NCI-H510A treated with DMSO at 0.1 percent for 48 hours (cell line): ENCODE measurements at places on chromosomes 7 and 10.

DNA sequence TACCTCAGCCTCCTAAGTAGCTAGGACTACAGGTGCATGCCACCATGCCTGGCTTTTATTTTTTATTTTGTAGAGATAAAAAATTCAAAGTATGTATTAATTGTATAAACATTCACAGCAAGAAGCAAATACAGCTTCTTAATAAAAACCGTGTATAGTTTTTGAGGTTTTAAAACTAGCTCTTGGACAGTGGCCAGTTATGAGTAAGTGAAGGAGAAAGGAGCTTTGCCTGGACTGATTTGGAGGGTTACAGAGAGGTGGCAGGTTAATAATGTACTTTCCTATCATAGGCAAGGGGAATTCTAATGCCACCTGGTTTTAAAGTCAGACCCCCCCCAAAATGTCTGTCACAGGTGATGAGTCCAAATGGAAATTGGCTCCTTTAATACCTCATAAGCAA is 43.4 kb downstream of the ZNRF2 start:
- no peak for DNase-seq

GRCh38 chr7:130649004-130649790 is 19.4 kb downstream of the COPG2 start:
- no peak for DNase-seq

- peak; percentile 74 for DNase-seq
Measured at GRCh38 chr10:88810196-88810961, 7.8 kb downstream of the LIPM start.

GRCh38 chr10:96991313-96991841 is 159.3 kb downstream of the LCOR start:
- no peak for DNase-seq

GRCh38 chr10:33617381-33618080 is 283.1 kb upstream of the NRP1 start:
- no peak for DNase-seq

- DNase-seq: no peak
Measured at GRCh38 chr10:17882557-17882956, 69.2 kb upstream of the SLC39A12 start.

- DNase-seq: peak; percentile 40
Measured at GRCh38 chr7:158613481-158613880, 25.9 kb upstream of the PTPRN2 start.

DNA sequence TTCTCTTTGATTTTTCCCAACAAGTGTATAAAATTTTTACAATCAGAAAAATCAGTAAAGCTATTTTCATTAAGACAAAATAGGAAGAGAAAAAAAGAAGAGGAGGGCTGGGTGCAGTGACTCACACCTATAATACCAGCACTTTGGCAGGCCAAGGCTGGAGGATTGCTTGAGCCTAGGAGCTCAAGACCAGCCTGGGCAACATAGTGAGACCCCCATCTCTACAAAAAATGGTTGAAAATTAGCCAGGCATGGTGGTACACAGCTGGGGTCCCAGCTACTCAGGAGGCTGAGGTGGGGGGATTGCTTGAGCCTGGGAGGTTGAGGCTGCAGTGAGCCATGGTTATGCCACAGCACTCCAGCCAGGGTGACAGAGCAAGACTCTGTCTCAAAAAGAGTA is 172.3 kb downstream of the AKR1D1 start:
- DNase-seq: no peak

DNA sequence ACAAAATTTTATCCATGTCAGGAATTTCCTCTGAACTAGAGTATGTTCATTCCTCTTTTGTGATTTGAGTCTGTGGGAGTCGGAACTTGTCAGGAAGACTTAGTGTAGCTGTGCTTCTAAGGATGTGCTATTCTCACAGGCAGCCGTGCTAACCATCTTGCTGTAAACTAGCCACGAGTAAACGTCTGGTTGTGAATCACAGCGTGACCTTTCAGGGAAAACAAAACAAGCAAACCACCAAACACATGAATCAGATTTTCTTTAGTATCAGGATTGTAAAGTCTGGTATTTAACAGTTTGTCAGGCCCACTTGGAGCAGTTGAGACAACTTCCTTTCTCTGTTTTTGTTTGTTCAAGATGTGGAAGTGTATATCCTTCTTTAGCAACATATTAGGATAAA is 32.0 kb downstream of the AUTS2 start:
- DNase-seq: no peak

- DNase-seq: no peak
Measured at GRCh38 chr7:148722340-148723165, 23.9 kb downstream of the CUL1 start.

DNA sequence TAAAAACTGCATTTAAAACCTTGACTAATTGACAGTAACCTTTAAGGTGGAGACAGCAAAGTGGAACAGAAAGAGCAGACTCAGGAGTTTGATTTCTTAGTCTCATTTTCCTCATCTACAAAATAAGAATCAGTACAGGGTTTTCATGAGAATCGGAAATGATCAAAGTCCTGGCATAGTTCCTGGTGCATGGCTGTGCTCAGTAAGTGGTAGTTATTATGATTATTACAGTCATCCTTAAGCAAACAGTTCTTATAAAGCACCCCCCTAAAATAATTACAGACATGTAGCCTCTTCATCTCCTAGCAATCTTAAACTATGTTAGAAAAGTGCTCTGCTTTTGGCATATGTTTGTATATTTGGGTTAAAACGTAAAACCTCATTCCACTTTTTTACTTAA is 18.0 kb downstream of the NEBL start:
- no peak for DNase-seq

DNA sequence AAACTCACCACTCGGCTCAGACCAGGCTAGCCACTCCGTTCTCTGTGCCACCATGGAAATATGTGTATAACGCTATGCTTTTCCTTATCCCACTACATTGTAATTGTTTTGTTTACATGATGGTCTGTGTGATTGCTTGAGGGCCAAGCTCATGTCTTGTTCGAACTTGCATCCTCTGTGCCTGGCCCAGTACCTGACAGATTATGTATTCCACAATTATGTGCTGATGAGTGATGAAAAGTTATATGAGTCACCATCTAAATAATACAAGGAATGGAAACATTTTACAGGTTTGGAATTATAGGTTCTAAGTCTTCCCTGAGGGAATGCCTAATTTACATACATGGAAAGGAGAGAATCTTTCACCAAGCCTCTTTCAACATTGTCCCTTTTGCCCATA is 137.4 kb downstream of the C7orf25 start:
- no peak for DNase-seq

- no peak for DNase-seq
Measured at GRCh38 chr7:95041031-95041430, 133.6 kb downstream of the PPP1R9A start.

- DNase-seq: no peak
Measured at GRCh38 chr10:122327237-122328206, 47.0 kb upstream of the PLEKHA1 start.

- DNase-seq: no peak
Measured at GRCh38 chr7:29937132-29937531, 52.5 kb downstream of the SCRN1 start.

GRCh38 chr7:51621956-51622355 is 305.3 kb upstream of the COBL start:
- DNase-seq: no peak

DNA sequence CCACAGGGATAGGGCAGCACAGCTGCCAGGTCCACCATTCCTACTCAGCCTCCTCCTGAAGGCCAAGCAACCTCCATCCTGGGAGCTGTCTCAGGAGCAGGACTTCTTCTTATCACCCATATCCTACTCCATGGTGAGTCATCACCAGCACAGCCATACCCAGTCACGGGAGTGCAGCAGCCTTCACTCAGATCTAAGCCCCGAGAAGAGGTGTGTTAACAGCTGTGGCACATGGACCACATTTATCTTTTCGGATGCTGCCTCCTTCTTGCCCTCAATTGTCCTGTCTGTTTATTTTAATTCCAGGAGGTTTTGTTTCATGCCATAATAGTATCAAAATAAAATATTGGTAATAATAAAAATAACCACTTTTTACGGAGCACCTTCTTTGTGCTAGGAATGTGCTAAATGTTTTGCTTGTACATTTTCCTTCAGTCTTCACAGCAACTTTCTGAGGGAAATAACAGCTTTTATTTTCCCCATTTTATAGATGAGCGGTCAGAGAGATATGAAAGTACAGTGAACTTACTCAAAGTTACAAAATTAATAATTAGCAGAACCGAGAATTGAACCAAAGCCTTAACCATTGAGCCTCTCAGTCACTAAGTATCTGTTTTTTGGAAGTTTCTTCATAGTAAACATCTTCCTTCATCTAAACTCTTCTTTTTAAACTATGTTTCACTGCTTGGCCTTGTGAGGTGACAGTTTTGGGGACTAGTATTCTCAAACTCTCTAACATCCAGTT is 2.5 kb upstream of the KEL start:
- no peak for DNase-seq

DNA sequence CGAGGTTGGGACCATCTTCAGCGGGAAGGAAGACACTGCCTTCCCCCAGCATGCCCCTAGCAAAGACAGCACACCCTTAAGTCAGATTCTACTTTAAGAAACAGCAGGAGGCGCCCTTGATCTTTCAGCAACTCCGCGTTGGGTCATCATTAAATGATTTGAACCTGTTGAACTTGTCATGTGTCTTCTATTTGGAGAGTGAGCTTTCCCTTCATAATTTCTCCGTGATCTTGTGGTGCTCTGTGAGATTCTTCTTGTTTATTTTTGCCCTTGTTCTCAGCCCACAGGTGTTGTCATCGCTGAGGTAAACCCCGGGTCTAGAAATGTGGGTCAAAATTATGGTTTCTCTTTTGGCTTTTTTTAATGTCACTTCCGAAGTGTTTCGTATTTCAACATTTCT is 49.5 kb upstream of the PITRM1 start:
- no peak for DNase-seq

- no peak for DNase-seq
Measured at GRCh38 chr7:69603937-69604494, 5.7 kb downstream of the AUTS2 start.

- DNase-seq: peak; percentile 66
Measured at GRCh38 chr10:51876503-51876902, 177.1 kb upstream of the CSTF2T start.

DNA sequence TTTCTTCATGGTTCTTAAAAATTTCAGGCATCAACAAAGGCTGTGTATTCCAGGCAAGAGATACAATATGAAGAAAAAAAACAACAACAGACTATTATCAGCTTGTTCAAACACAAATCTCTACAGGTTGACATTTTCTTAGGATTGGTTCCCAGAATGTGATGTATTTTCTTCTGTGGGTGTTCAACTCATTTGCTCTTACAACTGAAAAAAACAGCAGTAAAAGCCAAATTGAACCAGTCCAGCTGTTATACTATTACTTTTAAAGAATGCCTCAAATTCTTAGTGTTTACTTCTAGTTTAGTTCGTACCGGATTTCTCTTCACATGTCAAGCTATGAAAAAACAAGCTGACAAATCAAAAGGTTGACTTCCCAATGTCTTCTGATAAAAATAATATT is 60.7 kb downstream of the CNTNAP2 start:
- no peak for DNase-seq

DNA sequence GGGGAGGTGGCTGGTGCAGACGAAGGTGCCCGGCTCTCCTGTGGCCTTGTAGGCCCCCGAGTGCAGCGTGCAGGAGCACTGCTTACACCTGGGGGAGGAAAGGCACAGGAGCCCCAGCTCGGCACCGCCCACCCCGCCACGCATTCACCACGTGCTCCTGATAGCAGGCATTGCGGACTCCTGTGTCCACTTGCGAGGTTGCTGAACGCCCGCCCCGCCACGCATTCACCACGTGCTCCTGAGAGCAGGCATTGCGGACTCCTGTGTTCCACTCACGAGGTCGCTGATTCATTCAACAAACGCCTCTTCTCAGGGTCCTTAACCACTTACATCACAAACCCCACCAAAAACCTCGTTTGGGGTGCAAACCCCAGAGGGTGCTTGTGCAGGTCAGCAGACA is 13.9 kb downstream of the MICALL2 start:
- DNase-seq: no peak

- DNase-seq: no peak
Measured at GRCh38 chr10:29081951-29082685, 206.8 kb upstream of the LYZL1 start.

GRCh38 chr10:100505164-100505563 is 14.5 kb downstream of the SEC31B start:
- DNase-seq: no peak
